ENCODE measurements at places on chromosomes 7 and 10. TPM values are rescaled to one million over a fixed set of nuclear protein-coding genes. Genes with fewer than 3 reads are reported as not detected.

SLC25A40 gene
- total RNA-seq, result 9.5 TPM

EPO gene
- total RNA-seq, result not detected

HMX3 gene
- total RNA-seq, result 0.26 TPM

BICC1 gene
- total RNA-seq, result 35.0 TPM

LRRC72 gene
- not detected for total RNA-seq

WEE2 gene
- total RNA-seq, result not detected

HMX2 gene
- total RNA-seq, result not detected

LIPM gene
- not detected for total RNA-seq

TMEM176B gene
- total RNA-seq, result not detected

PLAU gene
- total RNA-seq, result 85.7 TPM

CYP2W1 gene
- not detected for total RNA-seq

ANKRD2 gene
- not detected for total RNA-seq

CCL26 gene
- not detected for total RNA-seq

ITPRID1 gene
- not detected for total RNA-seq

DNAH11 gene
- total RNA-seq, result 0.17 TPM

TMEM270 gene
- not detected for total RNA-seq
